ENCODE measurements at places on chromosomes 2 and 18.

- DNase-seq, result no peak
Measured at GRCh38 chr2:115162494-115163293, 720.3 kb downstream of the DPP10 start.

GRCh38 chr18:824179-824578, 12.1 kb upstream of the YES1 start:
- DNase-seq, result no peak

- no peak for DNase-seq
Measured at GRCh38 chr2:83650898-83651297, 808.2 kb downstream of the SUCLG1 start.

GRCh38 chr2:129753261-129753660, 226.2 kb upstream of the RAB6C start:
- DNase-seq, result no peak

- DNase-seq, result no peak
Measured at GRCh38 chr2:238169048-238169707, 10.4 kb downstream of the ERFE start.

- DNase-seq, result no peak
Measured at GRCh38 chr2:601387-601698, 75.9 kb downstream of the TMEM18 start.

DNA sequence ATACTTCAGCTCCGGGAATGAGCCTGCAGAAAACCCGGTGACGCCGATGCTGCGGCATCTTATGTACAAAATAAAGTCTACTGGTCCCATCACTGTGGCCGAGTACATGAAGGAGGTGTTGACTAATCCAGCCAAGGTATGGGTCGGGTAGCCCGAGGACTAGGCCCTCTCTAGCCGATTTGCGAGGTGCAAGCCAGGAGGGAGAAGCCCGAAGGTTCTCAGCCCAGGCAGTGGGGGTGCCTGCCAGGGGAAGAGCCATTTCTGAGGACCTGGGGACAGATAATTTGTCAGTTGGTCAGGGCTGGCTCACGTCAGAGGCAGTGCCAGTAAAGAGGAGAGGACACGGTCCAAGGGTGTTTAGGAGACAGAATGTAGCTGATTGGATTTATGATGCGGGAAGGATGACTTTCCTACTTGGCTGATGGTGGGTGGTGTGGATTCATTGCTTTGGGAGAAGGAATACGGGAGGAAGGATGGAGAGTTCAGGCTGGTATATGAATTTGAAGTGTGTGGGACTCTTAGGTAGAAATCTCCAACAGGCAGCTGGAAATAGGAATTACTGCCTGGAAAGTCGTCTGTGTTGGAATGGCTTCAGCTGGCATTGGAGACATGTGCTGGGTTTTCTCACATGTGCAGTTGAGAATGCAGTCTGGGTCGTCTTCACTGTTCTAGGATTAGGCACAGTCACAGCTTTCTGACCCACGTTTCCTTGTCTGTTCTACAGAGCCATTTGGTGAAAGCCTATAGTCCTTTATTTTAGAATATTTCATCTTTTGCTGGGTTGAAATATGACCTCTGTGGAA, 874 bp downstream of the NDUFAF7 start:
- DNase-seq, result no peak

DNA sequence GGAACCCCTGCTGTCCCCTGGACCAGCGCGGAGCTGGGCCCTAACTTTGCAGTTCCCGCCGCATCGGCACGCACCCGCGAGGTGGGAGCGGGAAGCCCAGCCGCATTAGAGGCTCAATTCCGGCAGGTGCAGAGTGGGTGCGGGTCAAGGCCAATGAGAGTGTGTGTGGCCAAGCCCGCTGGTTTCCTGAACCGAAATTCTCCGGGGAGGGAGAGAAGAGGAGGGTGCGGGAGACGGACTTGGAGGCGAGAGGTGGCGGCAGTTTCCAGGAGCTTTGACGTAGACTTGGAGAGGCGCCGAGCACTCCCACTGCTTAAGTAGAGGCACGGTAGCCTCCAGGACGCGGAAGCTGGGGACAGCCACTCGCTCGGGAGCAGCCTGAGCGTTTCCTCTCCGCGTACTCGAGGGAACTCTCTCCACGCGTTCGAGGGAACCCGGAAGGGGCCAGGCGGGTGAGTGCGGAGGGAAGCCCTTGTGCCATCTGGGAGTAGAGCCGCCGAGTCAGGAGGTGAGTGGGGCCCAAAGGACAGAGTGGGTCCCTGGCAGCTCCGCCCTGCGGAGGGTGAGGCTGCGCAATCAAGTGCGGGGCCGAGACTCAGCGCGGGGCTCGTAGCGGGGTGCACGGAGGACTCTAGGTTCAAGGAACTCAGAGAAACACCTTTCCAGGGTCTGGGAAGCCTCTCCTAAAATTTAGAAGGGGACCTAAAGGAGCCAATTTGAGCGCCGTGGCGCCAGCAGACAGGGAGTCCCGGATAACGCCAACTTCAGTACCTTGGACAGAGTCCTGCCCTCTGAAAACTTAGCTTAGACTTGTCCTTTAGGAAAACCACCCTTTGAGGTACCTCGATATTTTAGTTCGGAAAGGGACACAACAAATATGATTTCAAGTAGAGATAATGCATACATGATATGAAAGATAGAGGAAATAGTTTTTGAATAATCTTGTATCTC, at the start of gene FAM237A:
Gene FAM237A (plus strand): TSS at position 413 of the 951 bp plus-strand sequence. CDS start 1,750 bp downstream, outside the sequence.
- peak; percentile 1 for DNase-seq

- no peak for DNase-seq
Measured at GRCh38 chr18:48077291-48077690, 146.8 kb upstream of the SMAD2 start.

DNA sequence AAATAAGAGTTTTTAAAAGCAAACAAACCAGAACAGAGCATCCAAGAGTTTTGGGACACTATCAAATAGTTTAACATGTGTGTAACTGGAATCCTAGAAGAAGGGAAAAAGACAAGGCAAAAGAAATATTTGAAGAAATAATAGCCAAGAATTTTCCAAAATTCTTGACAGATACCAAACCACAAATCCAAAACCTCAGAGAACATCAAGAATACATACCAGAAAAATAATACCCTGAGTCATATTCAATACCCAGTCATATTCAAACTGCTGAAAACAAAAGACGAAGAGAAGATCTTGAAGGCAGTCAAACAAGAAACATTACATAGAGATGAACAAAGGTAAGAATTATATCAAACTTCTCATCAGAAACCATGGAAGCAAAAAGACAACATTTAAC, 22.9 kb downstream of the INO80C start:
- no peak for DNase-seq

DNA sequence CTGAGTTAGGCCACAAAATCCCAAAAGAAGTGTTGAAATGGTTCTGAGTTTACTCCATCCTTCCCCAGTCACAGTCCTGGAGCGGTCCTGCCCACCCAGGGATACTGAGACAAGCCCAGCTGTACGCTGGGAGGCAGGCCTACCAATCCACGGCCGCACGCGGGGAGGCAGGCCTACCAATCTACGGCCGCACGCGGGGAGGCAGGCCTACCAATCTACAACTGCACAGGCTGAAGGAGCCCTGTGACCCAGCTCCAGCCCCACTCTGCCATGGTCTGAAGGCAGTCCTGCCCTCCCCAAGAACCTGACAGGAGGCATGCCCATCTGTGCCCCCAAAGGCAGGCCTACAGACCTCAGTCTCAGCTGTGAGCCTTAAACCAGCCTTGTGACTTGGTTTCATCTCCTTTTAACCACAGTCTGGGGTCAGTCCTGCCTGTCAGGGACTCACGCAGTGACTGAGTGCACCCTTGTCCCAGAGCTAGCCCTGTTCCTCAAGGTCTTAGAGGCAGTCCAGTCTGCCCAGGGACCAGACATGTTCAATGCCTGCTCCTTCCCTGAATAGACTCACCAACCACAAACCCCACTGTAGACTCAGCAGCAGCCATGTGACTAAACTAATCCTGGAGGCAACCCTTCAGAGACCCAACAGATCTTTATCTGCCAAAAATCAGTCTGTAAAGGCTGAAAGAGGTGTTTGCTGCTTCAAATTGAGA, 36.8 kb downstream of the GPC1 start:
- no peak for DNase-seq

GRCh38 chr2:70523996-70524965, 29.3 kb downstream of the TGFA start:
- DNase-seq, result peak; percentile 95

DNA sequence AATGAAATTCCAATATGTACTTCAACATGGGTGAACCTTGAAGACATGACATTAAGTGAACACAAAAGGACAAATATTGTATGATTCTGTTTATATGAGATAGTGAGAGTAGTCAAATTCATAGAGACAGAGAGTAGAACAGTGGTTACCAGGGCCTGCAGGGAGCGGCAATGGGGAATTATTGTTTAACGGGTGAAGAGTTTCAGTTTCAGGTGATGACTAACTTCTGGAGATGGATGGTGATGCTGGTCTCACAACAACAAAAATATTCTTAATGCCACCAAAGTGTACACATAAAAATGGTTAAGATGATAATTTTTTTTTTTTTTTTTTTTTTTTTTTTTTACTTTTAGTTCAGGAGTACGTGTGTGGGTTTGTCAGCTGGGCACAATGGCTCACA, 109.4 kb upstream of the TMEM200C start:
- DNase-seq, result no peak

DNA sequence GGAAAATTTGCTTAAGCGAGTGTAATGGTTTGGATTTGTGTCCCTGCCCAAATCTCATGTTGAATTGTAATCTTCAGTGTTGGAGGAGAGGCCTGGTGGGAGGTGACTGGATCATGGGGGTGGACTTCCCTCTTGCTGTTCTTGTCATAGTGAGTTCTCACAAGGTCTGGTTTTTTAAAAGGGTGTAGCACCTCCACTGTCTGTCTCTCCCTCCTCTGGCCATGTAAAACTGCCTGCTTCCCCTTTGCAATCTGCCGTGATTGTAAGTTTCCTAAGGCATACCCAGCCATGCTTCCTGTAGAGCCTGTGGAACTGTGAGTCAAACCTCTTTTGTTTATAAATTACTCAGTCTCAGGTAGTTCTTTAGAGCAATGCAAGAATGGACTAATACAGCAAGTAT, 6.6 kb downstream of the YIPF4 start:
- DNase-seq, result no peak

GRCh38 chr2:21155365-21156136, 31.8 kb downstream of the TDRD15 start:
- DNase-seq, result no peak

GRCh38 chr2:120550893-120551446, 184.7 kb upstream of the GLI2 start:
- no peak for DNase-seq

GRCh38 chr18:23573626-23574431, 12.5 kb downstream of the NPC1 start:
- no peak for DNase-seq

- DNase-seq, result no peak
Measured at GRCh38 chr2:59083075-59083828, 842.1 kb upstream of the FANCL start.

GRCh38 chr2:60091894-60092293, 461.6 kb downstream of the BCL11A start:
- no peak for DNase-seq
